ENCODE measurements at places on chromosomes 12 and 14.
A peak's percentile ranks its signal among the peaks of the same experiment; 100 is the strongest.

DNA sequence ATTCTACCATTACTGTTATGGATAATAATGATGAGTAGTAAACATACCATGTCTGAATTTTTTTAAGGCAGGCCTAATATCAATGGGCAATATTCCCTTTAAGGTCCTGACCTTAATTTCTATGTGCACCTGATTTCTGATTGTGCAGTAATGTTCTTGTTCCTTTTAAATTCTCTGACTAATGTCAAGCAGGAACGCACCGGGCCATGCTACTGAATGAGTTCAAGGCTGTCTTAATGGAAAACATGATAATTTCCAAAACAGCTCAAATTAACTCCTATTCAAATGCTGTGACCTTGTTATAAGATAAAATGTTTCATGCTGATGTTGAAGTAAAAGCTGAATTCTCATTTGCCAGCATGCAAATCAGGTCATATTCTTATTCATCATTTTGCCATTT is 6.8 kb downstream of the TAS2R46 start:
- DNase-seq: no peak

- DNase-seq: no peak
Observed at GRCh38 chr12:33596061-33596460, 156.4 kb upstream of the SYT10 start.

DNA sequence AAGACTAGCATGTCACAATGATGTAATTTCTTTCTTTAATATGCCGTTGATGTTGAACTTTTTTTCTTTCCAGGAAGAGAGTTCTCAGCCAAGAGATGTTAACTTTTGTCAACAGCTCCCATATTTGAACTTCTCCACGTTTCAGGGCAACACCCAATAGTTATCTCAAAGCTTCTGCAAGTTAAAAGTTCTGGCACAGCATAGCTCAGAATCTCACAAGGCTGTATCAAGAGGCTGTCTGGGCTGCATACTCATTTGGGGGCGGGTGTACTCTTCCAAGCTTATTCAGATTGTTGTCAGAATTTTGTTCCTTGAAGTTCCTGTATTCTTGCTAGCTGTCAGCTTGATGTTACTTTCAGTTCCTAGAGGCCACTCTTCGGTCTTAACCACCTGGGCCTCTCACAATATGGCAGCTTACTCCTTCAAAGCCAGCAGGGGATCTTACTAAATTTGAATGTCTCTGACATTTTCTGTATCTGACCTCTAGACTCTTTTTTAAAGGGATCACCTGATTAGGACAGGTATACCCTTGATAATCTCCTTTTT is 38.9 kb downstream of the KCNC2 start:
- no peak for DNase-seq

DNA sequence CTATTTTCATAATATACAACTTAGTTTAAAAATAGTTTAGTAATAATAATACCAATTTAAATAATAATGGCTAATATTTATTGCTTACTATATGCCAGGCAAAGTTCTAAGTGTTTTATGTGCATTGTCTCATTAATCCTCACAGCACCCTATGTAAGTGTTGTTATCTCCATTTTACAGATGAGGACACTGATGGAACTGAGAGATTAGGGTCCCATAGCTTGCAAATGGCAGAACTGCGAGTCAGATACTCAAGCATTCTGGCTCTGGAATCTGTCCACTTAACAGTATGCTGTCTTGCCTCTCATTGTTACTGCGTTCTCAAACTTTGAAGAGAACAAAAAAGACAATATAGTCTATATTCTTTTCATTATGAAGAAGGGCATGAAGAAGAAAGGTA is 19.0 kb downstream of the AP5M1 start:
- DNase-seq: no peak

DNA sequence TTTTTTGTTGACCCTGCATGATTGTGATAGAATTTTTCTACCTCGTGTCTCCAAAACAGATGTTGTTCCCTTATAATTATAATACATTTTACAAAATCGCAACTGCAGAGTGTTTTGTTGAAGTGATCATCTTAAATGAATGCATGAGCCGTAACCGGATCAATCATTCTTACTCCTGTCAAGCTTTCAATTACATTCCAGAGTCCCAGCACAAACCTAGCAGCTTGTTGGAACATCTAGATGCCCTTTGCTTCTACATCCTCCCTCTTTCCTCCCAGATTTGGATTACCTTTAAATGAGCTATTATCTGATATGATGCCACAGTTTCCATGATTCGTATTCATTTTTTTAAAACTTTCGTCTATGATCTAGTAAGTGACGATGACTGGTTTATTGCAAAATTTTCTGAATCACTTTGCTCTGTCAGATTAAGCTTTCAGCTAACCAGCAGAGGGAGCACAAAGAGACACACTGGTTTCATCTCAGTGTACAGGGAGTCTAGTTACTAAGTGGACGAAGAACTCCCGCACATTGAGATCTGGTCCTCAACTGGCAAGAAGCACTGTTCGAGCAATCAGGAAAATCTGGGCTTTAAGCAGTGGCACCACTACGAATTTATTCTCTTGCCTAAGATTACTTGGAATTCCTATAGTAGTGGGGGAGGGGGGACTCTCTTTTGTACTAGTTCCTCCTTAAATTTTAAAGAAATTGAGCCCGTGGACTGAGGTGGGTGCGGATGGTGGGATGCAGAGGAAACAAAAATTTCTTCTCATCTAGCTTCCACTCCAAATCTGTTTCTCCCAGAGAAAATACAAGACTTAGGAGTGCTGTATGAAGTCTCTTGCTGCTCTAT is 40.9 kb downstream of the TSHR start:
- peak; percentile 24 for DNase-seq

- DNase-seq: peak; percentile 75
Observed at GRCh38 chr12:121803861-121804416, at the start of gene SETD1B. SETD1B (plus strand) TSS chr12:121804009; CDS start chr12:121804738, 729 bp downstream.

DNA sequence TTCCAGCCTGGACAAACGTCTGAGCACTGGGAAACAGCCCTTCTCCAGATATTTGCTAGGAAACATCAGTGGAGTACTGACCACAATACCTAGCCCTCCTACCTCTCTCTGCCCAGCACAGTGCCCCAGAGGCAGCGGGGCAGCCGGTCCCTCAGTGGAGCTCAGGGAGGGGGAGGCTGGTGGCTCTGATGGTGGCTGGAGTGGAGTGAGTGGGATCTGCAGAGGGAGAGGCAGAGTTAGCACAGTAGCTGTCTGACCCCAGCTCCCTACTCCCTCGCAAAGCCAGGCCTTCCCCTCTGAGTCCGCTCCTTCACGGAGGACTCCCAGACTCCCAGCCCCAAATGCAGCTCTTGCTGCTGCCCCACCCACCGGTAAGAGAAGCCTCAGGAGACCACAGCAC is 30.0 kb downstream of the NCKAP5L start:
- DNase-seq: no peak

DNA sequence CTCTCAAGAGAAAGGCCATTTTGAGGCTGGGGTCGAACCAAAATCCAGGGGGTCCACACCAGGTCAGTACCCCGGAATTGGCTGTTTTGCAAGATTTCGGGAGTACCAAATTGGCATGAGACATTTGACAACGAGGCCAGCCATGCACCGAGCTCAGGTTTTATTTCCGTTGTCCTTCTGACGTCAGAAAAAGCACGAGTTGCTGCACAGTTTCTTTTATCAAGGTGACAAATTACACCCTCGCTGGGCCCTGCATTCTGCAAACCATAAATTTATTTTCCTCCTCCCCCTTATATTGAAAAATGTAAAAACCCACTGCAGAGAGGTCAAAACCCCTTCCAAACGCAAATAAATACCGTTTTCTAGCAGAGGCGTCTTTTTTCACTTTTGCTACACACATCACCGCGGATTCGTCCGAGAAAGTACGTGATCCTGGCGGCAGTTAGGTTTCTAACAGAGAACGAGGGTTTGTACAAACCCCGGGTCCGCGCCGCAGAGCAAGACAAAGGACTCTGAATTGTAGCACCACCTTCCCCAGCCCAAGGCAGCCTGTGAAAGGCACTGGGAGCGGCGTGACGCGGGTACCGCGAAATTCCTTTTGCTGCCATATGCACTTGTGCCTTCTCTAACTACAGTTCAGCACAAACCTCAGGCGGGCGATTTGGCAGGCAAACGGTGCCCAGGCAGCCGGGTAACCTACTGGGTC is 1.8 kb downstream of the SLC38A1 start:
- peak; percentile 71 for DNase-seq

- no peak for DNase-seq
Observed at GRCh38 chr12:8701046-8701660, 3.4 kb downstream of the RIMKLB start.

DNA sequence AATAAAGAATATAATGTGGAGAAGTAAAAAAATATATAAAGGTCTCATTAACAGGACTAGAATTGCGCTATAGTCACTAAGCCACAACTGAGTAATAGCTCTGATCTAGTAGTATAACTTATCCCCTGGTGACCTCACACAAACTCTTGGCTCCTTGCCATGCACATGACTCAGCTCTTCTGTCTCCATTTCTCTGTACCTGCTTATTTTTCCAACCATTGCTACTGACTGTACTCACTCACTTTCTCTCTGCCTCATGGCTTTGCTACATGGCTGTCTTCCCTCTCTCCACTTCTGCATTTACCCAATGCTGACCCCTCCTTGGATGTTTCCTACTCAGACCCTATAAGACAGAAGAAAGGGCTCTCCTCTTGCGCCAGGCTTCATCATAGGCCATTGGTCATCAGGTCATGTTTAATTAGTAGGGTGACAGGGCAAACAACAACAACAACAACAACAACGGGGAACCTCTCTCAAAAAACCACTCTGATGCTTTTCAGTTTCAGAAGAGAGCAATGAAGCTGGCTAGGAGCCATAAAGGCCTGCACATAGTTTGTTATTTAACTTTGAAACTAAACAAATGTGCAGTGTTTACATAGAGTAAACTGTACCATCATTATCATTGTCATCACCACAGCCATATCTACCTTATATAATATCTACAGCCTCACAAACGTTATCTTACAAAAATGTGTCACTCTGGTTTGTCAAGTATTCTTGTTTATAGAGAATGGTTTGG is 25.6 kb upstream of the KRAS start:
- DNase-seq: peak; percentile 94

DNA sequence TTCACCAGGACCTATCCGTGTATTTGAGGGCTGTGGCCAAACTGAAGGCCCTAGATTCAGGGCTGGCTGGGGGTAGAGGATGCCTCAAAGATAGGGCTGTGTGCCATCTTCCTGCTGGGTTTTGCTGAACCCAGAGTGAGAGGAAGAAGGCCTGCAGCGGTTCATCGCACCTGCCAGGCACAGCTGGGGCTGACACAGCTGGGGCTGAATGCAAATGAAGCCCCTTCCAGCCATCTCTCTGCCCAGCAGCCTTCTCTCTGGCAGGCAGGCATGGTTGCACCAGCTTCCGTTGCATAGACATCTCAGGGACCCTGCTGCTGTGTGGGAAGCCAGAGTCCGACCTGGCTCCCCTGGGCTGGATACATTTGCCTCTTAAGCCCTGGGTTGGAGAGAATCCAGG is 152.4 kb downstream of the TSPAN9 start:
- no peak for DNase-seq

GRCh38 chr14:69460093-69460701 is 24.3 kb upstream of the PLEKHD1 start:
- DNase-seq: peak; percentile 80

GRCh38 chr14:96653597-96653996 is 143.6 kb upstream of the VRK1 start:
- no peak for DNase-seq

GRCh38 chr14:35332517-35333263 is 40.5 kb downstream of the PSMA6 start:
- DNase-seq: peak; percentile 39

GRCh38 chr14:20675669-20676068 is 8.7 kb upstream of the RNASE4 start:
- DNase-seq: no peak

- DNase-seq: no peak
Observed at GRCh38 chr12:2343681-2344080, 290.9 kb downstream of the CACNA1C start.

DNA sequence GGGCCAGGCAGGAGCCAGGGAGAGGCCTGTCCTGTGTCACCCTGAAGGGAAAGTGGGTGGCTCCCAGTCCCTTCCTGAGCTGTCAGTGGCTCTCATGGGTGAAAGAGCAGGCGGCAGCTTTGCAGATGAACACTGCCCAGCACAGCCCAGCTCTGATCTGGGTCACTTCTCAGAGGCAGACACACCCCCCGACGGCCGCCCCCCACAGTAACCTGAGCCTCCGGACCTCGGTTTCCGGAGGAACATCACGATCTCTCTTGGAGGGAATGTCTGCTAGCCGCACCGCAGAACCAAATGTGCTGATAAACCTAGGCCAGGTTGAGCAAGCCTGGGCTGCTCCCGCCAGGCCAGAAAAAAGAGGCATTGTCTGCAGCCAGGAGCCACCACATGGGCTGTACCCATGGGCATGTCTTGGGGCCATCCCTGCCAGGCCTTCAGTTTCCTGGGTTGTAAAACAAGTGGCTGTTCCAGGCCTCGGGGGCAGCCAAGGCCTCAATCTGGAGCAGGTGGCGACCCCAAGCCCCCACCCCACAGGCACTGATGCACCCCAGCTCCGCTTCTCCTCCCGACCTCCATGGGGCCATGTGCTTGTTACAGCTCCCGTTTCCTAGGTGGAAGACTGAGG is 57.6 kb downstream of the NCOR2 start:
- peak; percentile 94 for DNase-seq

GRCh38 chr12:106070611-106071010 is 68.1 kb downstream of the NUAK1 start:
- DNase-seq: no peak

DNA sequence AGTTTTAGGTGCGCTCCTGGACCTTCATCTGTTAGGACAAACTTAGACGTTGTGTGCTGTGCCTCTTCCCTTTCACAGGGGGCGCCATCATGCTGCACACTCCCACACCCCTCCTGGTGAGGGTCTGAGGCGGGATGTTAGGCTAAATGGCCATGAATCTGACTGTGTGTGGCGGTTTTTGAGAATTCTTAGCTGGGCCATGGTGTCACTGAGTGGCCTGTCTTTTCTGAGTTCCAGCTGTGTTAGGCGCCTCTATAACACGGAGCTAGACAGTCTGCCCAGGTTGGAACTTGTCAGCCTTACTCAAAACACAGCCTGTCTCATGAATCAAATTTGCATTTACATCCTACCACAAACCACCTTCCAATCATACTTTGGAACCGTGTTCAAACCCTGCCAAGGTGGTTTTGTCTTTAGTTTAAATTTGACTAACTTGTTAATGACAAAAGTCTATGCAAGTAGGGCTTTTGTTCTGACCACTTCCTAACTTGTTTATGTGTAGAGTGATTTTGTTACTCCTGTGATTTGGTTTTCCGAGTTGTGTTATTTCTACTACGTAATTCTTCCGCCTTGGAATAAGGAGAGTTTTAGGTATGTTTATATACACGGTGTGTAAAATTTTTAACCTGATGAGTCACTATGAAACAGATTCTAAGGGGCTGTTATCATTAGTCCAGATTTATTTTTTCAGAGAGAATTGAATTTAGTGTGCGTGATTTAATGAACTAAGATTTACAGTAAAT is 19.6 kb downstream of the ACVR1B start:
- peak; percentile 74 for DNase-seq

- no peak for DNase-seq
Observed at GRCh38 chr12:93079271-93079670, 150.2 kb upstream of the EEA1 start.

- DNase-seq: peak; percentile 76
Observed at GRCh38 chr12:8038659-8039114, 6.2 kb downstream of the FOXJ2 start.

GRCh38 chr14:67722293-67722692 is 20.6 kb downstream of the RDH12 start:
- peak; percentile 11 for DNase-seq

- DNase-seq: no peak
Observed at GRCh38 chr14:104513641-104514046, 65.9 kb upstream of the C14orf180 start.
